ENCODE measurements at places on chromosomes 11 and 22.

DNA sequence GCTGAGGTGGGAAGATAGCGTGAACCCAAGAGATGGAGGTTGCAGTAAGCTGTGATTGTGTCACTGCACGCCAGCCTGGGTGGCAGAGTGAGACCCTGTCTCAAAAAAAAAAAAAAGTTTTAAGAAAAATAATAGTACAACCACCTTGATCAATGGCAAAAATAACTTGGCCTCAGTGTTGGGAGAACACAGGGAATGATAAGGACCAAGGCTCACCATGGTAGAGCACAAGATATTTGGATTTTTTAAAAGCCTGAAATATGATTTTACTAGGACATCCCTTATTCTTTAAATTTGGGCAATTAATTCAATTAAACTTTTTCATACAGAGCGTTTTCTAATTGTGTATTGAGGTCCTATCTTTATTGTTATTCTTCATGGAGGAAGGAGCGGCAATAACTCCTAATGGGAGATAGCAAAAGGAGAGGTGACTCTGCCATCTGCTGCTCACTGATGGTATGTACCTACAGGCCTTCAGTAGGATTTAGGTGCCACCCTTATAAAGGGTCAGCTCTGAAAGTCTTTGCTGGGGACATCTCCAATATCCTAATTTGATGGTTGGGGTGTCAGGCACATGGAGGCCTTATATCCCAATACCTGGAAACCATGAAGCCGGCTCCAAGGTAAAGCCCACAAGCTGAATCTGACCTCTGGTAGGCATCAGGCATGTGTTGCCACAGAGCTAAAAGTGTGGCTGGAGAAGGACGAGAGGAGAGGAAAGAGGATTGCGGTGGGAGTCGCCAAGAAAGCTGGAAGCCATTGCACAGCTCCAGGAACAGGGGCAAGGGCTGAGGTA is 21.9 kb upstream of the POLD3 start:
- no peak for DNase-seq

DNA sequence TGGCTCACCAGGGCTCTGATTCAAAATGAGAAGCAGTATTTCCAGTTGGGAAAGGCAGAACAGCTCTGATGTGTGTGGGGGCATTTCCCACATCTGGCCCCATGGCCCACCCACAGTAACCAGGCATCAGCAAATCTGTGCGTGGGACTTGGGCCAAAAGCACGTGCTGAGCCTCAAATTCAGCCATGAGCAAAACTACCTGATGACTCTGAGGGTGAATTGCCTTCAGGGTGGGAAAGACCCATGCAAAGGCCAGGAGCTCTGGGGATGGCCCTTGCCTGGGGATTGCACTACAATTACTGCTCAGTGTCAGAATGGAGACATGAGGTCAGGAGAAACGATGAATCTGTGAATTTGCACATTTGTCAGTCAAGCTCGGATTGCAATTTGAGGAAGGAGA is 20.9 kb downstream of the TP53AIP1 start:
- no peak for DNase-seq

- no peak for DNase-seq
These were observed 64.7 kb upstream of the LIN7C start for GRCh38 chr11:27571154-27571810.

- no peak for DNase-seq
These were observed 80.1 kb upstream of the ALX4 start for GRCh38 chr11:44389963-44390605.

- DNase-seq: peak; percentile 88
These were observed 3.1 kb downstream of the CBX6 start for GRCh38 chr22:38868886-38869381.

GRCh38 chr11:127345819-127346459 is 345.4 kb upstream of the KIRREL3 start:
- DNase-seq: no peak

DNA sequence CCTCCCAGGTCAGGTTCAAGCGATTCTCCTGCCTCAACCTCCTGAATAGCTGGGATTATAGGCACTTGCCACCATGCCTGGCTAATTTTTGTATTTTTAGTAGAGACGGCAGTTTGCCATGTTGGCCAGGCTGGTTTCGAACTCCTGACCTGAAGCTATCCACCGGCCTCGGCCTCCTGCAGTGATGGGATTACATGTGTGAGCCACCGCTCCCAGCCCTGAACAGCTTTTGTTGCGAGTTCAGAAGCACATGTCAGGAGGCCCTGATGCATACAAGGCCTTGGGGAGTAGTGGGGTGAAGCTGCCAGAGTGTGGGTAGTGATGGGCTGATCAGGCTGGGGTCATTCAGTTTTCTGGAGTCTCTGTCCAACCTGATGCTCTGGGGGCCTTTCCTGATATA is 117.0 kb upstream of the C11orf87 start:
- DNase-seq: no peak

DNA sequence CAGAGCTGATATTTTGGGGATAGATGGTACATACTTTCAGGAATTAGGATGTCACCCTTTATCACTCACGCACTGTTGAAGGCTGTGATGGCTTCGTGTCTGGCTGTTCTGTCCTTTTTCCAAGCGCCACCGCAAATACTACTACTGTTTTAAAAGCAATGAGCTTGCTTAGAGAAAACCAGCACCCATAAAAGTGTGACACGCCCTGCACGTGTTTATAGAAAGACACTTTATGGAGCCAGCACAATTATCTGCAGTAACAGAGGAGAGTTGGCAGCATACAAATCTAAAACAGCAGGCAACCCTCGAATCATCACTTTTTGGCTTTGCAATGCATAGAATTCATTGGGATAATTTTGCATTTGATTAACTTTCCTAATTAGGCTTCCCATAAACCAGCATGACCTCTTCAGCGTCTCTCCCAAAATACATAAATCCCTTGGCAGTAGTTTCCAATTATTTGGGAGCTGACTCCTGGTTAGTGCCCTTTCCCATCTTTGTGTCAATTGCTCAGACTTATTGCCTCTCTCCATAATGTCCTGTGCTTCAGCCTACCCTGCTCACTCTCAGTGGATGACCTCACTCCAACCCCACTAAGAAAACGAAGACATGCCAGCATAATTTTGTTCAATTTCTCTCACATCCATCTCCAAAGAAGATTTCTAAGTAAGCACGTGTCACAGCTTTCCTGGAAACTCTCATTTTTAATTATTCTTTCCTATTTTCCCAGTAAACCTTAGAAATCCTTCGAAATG is 118.7 kb upstream of the LARGE1 start:
- DNase-seq: no peak

GRCh38 chr22:43473441-43473840 is 61.6 kb downstream of the MPPED1 start:
- no peak for DNase-seq

GRCh38 chr22:49899530-49899929 is 18.7 kb downstream of the ALG12 start:
- DNase-seq: no peak

- no peak for DNase-seq
These were observed 90.3 kb downstream of the MTMR3 start for GRCh38 chr22:29973269-29973668.

DNA sequence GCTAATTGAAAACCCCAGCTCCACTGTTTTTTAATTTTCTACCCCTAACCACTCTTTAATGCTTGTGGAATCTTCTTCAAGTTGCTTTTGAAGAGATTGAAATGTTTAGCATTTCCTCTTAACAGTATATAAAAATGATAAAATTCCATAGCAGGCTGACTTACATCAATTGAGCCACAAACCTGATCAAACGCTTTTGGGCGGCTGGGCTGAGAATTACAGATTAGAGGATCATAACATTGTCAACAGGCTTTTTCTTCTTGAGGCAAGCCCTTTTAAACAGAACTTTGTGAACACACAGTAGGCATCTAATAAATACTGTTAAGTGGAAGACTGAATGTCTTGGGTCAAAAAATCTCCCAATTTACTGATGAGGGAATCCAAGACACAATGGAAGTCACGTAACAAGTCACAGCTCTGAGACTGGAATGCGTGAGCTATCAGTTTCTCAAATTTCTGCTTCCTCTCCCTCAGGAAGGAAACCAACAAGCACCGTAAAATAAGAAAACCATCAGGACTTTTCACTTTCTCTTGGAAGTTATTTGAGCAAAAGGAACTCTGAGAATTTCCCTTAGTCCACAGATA is 50.0 kb upstream of the CCDC89 start:
- DNase-seq: no peak

- DNase-seq: no peak
These were observed 124.9 kb downstream of the MRTFA start for GRCh38 chr22:40511604-40512003.

- DNase-seq: no peak
These were observed 83.8 kb downstream of the ME3 start for GRCh38 chr11:86588566-86589090.

- no peak for DNase-seq
These were observed 44.5 kb downstream of the ANO1 start for GRCh38 chr11:70122490-70123198.

GRCh38 chr11:116869610-116870009 is 32.2 kb upstream of the APOA1 start:
- DNase-seq: no peak

- DNase-seq: no peak
These were observed 10.7 kb downstream of the FAM118A start for GRCh38 chr22:45320357-45320976.

DNA sequence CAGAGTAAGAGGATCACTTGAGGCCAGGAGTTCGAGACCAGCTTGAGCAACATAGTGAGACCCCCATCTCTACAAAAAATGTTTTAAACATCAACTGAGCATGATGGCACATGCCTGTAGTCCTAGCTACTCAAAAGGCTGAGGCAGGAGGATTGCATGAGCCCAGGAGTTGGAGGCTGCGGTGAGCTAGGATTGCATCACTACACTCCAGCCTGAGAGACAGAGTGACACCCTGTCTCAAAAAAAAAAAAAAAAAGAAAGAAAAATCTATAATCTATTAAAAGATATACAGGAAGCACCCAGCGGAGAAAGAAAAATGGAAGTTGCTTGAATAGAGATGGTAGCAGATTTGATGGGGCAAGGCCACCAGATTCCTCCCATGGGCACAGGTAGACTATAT is 61.8 kb downstream of the FAM83F start:
- DNase-seq: no peak

DNA sequence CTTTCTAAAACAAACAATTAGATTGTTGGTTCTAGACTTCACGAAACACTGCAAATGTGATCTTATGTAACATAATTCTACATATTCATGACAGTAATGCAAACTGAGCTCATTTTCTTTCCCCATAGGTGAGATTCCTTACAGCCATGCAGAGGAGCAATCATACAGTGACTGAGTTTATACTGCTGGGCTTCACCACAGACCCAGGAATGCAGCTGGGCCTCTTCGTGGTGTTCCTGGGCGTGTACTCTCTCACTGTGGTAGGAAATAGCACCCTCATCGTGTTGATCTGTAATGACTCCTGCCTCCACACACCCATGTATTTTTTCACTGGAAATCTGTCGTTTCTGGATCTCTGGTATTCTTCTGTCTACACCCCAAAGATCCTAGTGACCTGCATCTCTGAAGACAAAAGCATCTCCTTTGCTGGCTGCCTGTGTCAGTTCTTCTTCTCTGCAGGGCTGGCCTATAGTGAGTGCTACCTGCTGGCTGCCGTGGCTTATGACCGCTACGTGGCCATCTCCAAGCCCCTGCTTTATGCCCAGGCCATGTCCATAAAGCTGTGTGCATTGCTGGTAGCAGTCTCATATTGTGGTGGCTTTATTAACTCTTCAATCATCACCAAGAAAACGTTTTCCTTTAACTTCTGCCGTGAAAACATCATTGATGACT is 1.5 kb downstream of the OR9G1 start:
- DNase-seq: no peak

- no peak for DNase-seq
These were observed 131.9 kb downstream of the TEAD1 start for GRCh38 chr11:12806113-12806512.

- DNase-seq: no peak
These were observed 56.9 kb upstream of the ARFGAP3 start for GRCh38 chr22:42913874-42914510.

DNA sequence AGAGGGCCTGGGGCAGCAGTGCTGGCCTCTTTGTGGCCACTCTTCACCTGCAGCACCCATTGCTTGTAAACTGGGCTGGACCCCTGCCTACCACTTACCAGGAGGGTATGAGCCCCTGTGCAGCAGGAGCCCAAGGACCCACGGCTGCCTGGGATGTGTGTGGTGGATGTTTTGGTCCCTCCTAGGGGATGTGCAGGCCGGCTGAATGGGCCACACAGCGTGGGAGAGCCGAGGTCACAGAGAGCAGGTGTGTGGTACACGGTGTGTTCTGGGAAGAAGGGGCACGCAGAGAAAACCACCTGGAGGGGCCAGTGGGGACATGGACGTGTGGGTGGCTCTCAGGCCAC is 19.3 kb upstream of the GNB1L start:
- no peak for DNase-seq

DNA sequence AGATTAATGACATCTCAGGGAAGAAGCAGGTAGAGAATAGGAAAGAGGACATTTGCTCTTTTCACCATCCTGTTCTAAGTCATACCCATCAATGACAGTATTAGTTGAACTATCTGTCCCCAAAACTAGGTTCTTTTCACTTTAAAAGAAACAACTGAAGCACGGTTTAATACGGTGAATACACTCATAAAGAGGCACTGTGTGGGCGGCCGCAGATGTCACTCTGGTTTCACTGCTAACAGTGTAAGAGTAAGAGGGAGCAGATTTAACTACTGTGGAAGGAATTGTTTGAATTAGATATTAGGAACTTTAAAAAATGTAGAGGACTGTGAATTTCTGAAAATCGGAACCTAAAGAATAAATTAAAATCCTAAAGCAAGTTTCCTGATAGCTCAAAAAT is 49.5 kb downstream of the VSIG10L2 start:
- DNase-seq: no peak

GRCh38 chr11:93831343-93832127 is 18.9 kb downstream of the VSTM5 start:
- no peak for DNase-seq

DNA sequence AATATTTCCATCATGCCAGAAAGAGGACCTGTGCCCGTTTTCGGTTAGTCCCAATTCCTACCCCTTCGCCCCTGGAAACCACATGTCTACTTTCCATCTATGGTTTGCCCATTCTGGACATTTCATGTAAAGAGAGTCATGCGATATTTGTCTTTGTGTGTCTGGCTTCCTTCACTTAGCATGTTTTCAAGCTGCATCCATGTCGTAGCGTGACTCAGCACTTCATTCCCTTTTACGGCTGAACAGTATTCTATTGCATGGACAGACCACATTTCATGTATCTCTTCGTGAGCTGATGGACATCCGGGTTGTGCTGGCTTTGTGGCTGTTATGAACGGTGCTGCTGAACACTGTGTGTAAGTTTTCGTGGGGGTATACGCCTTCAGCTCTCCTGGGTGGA is 43.4 kb downstream of the SCUBE1 start:
- DNase-seq: no peak

- DNase-seq: no peak
These were observed 1.1 kb downstream of the ATL3 start for GRCh38 chr11:63670096-63670432.

GRCh38 chr11:67665541-67666302 is 8.7 kb downstream of the ALDH3B2 start:
- no peak for DNase-seq
